CD4-positive, alpha-beta T cell treated with Interleukin-15 for 4 hours (primary cell): ENCODE measurements at places on chromosomes 12 and 14.

DNA sequence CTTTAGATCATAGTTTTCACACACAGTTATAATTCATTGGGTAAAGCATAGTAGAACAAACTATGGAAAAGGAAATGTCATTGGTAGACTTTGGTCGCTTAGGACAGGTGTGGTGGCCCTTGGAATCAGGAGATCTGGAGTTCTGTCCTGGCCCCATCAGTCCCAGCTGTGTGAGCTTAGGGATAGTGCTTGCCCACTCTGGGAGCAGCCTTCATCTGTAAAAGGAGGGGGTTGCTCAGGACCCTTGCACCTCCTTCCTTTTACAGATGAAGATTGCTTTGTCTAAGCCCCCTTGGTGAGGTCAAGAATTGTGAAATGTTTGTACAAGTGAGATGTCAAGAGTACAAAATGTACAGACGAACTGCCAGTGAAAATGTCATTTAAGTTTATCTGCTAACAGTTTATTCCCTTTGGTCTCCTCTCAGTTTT lies 93.2 kb downstream of the BORCS5 start:
- no peak for DNase-seq

DNA sequence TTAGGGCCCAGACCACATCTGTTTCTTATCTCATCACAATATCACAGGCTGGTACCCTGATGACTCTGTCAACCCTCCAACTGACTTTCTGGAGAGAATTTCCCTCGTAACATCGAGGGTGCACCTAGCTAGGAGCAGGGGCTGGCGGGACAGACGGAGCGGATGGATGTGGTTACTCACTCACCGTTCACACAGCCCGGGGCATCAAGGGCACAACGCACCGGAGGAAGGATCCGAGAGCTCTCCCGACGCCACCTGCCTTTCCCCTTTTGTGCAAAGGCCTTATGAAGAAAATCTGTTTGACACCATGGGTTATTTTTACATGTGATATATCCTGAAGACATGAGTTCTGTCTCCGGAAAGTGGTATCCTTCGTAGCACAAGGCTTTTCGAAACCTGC lies 31.4 kb downstream of the SLC15A4 start:
- no peak for DNase-seq

DNA sequence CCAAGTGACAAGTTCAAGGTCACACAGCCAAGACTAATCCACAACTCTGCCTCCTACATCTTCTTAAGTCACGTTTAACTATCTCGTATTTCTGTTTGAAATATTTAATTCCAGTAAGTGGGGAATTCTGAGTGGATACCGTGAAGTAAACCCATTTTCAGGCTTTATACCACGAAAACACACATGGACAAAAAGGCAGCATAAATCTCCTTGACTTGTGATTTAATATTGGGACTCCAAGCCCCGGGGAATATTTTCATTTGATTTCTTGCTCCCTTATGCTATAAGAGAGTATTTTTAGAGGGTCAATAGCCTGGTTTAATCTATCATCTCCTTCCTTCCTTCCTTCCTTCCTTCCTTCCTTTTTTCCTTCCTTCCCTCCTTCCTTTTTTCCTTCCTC lies 716.7 kb downstream of the VRK1 start:
- no peak for DNase-seq

DNA sequence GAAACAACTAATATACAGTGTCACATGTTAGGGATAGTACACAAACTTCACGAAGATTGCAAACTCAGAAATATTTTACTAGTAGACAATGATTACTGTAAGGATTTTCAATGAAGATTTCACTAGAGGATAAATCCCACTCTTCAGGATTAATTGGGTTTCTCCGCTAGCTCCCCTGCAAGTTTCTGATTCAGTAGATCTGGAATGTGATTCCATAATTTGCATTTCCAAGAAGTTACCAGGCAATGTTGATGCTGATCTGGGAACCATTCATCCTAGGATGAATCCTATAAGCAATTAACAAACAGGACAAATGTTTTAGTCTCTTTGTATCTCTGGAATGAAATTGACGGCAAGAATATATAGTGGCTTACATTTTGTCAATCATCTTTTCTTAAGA lies 272.4 kb downstream of the ALX1 start:
- DNase-seq: no peak

DNA sequence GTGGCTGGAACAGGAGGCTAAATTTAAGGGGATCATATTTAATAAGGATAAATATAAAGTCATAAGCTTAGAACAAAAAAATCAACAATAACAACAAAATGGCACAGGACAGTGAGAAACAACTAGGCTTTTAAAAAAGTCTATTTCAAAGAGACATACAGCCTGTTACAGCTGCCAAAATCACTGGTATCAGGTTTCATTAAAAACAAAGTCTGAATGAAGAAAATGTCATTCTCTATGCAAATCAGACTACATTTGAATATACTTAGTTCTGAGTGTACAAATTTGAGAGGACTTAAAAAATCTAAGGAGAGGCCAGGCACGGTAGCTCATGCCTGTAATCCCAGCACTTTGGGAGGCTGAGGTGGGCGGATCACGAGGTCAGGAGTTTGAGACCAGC lies 44.0 kb downstream of the TFCP2 start:
- no peak for DNase-seq

- no peak for DNase-seq
These were observed 101.9 kb downstream of the DACT1 start for GRCh38 chr14:58739674-58740073.

GRCh38 chr14:102201353-102201738 lies 61.6 kb downstream of the WDR20 start:
- DNase-seq: no peak

DNA sequence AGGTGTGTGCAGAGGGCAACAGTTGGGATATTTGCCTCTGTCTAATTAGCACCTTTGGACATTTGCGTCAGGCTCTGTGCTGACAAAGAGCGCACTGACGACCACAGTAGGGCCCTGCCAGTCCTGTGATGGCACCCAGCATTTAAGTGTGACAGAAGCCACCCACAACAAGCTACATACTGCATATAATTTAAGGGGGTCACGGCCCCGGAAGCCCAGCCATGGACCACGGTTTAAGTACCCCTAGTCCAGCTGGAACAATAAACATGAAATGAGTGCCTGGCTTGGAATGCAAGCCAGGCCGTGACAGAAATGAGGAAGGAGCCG lies 16.8 kb upstream of the DYNC1H1 start:
- DNase-seq: no peak

GRCh38 chr12:113840401-113841042 lies 125.6 kb downstream of the RBM19 start:
- no peak for DNase-seq

DNA sequence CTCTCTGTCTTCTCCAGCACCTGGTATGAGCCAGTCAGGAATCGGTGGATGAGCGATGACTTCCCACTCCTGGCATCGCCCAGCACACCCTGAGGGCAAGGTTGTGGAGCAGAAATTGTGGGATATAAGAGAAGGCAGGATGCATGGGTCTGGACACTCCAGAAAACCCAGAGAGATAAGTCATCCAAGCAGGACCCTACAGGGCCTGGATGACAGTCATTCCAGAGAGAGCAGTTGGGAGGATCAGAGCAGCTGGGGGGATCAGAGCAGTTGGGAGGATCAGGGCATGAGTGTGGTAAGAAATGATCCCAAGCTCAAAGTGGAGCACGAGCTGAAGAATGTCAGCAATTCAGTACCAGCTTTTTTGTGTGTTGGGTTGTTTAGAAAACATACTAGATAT lies 4.0 kb downstream of the AGAP2 start:
- DNase-seq: no peak

DNA sequence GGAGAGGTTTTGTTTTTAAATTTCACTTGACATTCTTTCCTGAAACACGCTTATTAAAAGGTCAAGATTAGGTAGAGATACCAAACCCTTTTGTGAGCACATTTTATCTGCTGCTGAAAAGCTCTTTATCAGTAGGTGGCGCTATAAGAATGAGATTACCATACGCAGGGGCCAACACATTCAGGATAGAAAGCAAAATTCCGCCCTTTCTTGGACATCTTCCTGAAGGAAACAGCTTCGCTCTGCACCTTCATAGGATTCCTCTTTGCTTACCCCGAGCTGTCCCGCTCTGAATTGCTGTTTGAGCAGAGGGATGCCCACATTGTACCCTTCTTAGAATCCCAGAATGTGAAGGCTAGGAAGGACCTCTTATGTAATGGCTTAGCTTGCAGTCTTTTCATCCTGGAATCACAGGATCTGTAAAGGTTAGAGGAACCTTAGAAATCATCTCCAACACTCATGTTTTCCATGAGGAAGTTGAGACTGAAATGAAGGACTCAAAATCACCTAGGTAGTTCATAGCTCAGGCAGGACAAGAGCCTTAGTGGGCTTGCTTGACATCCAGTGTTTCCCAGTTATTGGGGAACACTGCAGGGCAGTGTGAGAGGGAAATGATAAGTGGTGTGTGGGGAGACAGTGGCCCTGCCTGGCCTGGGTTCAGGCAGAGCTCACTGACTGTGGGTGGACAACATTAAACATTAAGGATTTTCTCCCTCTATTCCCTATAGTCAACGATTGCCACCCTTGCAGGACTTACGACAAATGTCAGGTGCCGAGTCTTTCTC lies 38.7 kb upstream of the CRY1 start:
- peak; percentile 60 for DNase-seq

- DNase-seq: no peak
These were observed 126.9 kb upstream of the FGD4 start for GRCh38 chr12:32272465-32272864.

- DNase-seq: no peak
These were observed 35.9 kb downstream of the PHLDA1 start for GRCh38 chr12:75995691-75996090.

GRCh38 chr14:49424436-49425331 lies 161.5 kb downstream of the RPS29 start:
- DNase-seq: no peak

DNA sequence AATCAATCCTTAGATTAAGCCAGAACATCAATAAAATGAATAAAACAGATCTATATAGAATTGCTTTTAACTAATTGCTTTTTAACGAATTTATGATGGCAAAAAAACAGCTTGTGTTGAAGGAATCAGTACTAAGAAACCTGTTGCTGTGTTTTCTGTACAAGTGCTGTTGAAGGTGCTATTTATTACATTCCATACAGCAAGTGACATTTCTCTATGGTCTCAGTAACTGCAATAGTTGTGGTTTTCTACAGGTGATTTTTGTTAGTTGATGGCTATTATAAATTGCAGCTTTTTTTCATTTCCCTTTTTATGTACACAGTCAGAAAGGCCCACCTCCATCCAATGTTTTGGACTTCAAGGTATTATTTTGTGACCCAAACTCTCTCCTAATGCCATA lies 56.6 kb downstream of the SLC2A13 start:
- DNase-seq: no peak

- peak; percentile 60 for DNase-seq
These were observed 5.7 kb downstream of the WNT5B start for GRCh38 chr12:1634590-1635191.

- DNase-seq: no peak
These were observed 168.8 kb downstream of the ANO4 start for GRCh38 chr12:100963381-100963780.

DNA sequence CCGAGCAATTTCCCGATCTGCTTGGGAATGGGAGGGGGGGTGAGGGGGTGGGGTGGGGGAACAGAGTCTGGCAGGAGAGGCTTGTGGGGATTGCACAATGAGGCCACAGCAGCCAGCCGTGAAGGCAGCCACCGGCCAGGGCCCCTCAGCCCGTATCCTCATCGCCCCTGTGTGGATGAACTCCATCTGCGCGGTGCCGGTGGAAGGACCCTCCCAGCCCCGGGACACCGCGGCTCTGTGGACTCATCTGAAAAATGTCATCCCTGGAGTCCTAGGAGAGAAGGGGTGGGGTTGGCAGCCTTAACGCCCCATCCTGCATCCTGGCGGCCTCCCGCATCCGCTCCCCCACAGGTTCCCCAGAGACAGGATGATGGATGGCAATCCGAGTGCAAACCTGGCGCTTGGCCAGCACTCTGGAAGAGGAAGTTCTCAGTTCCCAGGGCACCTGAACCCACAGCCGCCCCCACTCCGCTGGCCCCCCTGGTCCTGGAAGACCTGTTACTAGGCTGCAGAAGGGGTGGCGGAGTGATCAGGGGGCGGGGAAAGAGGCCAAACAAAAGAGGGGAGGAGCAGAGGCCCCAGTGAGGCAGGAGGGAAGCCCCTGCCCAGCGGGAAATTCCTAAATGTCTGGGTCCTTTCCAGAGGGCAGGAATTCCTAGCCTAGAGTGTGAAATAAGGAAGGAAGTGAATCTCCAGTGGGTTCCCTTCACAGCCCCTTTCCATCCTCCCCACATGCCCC lies 1.2 kb upstream of the TNFAIP2 start:
- no peak for DNase-seq

GRCh38 chr12:22408610-22409376 lies 74.3 kb upstream of the ST8SIA1 start:
- no peak for DNase-seq

DNA sequence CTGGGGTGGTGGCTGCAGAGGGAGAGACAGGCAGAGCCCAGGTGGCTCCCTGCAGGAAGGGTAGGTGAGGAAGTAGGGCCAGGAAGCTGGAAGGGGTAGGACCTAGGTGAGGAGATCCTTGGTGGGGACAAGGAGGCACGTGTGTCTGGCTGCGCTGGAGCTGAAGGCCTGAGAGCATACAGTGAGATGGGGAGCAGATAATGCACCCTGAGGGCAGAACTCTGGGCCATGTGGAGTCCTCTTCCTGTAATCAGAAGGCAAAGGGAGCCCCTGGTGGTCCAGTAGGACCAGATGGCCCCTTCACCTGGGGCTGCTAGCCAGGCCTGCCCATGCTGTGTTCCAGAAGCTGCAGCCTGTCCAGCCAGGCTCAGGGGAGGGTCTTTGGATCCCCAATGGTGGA lies 15.3 kb upstream of the KRT80 start:
- DNase-seq: no peak

- no peak for DNase-seq
These were observed 195.1 kb upstream of the RTL1 start for GRCh38 chr14:101098641-101099040.

GRCh38 chr12:14007639-14008038 lies 26.2 kb upstream of the GRIN2B start:
- no peak for DNase-seq

DNA sequence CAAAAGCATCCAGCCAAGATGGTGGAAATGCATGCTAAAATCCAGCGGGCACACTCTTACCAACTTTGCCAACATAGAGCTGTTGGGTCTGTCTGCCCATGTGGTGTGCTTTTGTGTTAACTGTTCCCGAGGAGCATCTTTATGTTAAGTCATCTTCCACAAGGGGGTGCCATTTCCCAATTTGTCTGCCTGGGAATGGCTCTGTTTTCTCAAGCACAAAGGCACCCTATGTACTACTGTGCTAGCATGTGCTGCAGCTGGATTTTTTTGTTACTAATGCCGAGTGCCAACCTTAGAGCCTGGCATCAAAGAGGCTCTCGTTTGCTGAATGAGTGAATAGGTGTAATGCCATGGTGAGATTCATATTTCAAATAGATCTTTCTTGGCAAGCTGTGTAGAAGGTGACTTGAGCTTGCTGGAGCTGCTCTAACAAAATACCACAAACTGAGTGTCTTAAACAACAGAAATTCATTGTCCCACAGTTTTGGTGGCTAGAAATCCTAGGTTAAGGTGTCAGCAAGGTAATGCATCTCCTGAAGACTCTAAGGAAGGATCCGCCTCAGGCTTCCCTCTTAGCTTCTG lies 74.3 kb downstream of the TRHDE start:
- peak; percentile 19 for DNase-seq
